NCI-H1930 (cell line): ENCODE measurements at places on chromosomes 12 and 14.

DNA sequence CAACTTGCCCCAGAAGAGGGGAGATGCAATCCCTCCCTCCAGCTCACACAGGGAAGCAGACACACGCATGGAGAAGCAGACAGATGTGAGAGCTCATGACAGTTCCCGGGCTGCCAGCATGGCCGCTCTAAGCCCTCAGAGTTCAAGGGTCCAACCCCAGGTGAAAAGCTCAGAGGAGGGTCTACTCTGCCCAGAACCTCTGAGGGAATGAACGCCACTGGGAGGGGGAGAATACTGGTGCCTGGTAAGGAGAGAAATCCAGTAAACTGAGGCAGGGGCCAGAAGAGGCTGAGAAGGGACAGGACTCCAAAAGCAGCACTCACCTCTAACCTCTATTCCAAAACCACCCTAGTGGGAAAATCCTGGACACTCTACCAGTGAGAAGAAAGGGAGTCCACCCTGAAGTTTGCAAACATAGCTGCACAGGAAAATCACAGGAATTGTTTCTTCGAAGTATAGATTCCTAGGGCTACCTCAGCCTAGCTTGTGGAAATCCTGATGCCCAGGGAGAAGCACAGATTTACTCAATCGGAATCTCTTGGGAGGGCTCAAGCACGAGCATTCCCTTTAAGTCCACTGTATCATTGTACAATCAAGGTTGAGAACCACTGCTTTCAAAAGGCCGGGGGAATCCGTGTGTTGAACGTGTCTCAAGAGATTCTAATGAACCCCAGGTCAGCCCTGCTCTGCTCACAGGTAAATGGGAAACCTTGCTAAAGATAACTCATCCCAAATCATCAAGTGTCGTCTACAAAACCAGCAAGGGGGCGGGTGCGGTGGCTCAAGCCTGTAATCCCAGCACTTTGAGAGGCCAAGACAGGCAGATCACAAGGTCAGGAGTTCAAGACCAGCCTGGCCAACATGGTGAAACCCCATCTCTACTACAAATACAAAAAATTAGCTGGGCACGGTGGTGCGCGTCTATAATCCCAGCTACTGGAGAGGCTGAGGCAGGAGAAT, 34.3 kb upstream of the PLEKHG6 start:
- DNase-seq: no peak

DNA sequence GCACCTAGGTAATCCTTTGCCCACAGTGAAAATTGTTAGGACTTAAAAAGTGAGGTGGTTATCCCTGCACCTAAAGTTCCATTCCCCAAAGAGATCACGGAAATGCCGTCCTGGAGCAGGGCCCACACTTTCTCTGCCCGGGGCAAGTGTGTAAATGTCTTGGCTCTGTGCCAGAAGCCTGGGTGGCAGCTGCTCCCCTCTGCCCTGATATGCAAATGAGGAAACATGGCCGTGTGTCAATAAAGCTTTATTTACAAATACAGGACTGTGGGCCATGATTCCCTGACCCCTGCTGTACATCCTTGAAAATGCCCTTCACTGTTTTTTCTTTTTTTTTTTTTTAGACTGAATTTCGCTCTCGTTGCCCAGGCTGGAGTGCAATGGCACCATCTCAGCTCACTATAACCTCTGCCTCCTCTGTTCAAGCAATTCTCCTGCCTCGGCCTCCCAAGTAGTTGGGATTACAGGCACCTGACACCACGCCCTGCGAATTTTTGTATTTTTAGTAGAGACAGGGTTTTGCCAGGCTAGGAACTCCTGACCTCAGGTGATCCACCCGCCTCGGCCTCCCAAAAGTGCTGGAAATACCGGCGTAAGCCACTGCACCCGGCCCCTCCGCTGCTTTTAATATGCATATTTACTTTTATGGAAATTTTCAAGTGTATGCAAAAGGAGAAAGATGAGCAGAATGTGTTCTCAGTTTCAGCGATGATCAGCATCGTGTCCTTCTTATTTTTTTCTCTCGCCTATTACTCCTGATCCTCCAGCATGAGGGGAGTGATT, 75.5 kb downstream of the GALNT9 start:
- DNase-seq: no peak

DNA sequence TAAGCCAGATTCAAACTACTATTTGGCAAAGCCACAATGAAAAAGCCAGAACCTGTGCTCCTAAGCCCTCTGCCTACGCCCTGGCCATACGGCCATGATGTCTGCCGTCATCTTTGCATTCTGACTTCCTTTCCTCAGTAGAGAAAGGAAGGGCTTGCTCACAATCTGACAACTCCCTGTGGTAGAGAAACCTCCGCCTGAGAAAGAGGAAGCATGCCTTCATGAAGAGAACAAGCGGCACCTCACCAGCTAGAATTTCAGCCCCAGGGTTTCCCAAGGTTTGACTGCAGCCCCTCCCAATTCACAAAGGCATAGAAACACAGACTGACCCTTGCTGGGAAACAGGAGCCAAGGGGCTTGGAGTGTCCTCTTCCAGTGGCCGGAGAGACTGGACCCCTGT, 25.7 kb downstream of the TEP1 start:
- DNase-seq: no peak

GRCh38 chr12:65536876-65537681, 258.6 kb downstream of the MSRB3 start:
- DNase-seq: no peak

DNA sequence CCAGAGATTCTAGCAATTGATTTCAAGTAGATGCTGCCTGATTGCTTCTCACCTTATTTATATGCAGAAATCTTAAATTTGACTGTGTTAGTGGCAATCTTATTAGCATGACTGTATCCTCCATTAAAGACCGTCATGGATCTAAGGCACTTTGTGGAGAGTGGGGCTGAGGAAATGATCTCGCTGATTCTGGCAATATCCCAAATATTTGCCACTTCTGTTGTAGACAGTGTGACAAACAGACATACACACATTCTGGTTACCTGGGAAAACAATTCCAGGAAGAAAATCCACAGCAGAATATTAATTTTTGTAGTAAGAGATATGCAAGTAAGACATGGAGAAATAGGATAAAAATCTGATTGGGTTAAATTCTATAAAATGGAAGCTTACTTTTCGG, 269.0 kb upstream of the G2E3 start:
- no peak for DNase-seq

- DNase-seq: no peak
Observed at GRCh38 chr12:53391724-53392123, 11.7 kb downstream of the SP1 start.

- no peak for DNase-seq
Observed at GRCh38 chr12:49905718-49906314, 2.1 kb upstream of the FAIM2 start.

- DNase-seq: no peak
Observed at GRCh38 chr12:102005256-102005655, 56.5 kb downstream of the WASHC3 start.

DNA sequence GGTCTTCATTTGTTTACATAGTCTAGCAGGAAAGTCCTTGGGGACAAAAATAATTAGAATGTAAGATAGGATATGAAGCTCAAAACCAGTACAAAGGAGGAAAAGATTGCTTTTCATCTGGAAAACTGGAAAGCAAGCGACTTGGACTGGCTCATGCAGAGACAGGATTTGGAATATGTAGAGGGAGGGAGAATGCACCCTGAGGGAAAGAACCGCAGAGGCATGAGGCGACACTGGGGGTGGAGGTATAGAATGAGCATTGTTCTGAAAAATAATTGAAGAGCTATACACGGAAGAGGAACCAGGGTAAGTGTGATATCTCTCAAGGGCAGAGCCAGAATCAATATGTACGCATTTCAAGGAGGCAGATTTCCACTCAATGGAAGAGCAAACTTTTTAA, 85.5 kb downstream of the PLEKHG3 start:
- no peak for DNase-seq

DNA sequence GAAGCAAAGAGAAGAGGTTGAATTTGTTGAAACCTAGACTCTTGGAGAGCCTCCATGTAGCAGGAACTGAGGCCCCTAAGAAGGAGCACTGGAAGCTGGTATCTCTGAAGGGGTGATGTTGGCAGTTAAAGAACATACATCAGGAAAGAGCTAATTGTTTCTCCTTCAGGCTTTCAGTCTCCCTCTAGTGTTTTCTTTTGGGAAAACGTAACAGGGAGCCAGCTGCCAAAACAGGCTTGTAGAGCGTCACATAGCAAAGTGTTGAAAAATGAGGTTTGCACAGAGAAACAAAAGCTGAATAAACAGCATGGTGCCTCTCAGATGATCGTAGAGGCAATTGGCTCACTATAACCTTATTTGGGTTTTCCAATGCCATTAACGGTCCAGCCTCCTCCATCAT, 46.9 kb upstream of the CAND1 start:
- no peak for DNase-seq

GRCh38 chr12:94133964-94134795, 14.2 kb upstream of the PLXNC1 start:
- DNase-seq: no peak

DNA sequence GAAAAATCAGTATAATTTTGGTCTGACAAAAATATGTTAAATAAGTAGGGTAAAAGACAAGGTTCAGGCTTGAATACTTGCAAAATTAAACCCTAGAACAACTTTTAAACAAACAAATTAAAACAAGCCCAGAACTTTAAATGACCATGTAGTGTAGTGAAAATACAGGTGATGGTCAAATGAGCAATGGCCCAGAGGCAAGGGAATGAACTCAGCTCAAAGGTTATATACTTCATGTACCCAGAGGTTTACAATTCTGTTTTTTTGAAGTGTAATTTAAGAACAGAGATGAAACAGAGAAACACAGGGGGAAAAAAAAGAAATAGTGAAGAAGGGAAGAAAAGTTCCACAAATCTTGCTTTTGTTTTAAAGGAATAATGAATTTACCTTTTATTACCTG, 949.2 kb downstream of the TRHDE start:
- no peak for DNase-seq

GRCh38 chr12:5318874-5319273, 113.0 kb upstream of the NTF3 start:
- DNase-seq: no peak

GRCh38 chr12:125343649-125344048, 278.4 kb downstream of the AACS start:
- DNase-seq: no peak

- no peak for DNase-seq
Observed at GRCh38 chr12:79267580-79267979, 403.0 kb downstream of the SYT1 start.

DNA sequence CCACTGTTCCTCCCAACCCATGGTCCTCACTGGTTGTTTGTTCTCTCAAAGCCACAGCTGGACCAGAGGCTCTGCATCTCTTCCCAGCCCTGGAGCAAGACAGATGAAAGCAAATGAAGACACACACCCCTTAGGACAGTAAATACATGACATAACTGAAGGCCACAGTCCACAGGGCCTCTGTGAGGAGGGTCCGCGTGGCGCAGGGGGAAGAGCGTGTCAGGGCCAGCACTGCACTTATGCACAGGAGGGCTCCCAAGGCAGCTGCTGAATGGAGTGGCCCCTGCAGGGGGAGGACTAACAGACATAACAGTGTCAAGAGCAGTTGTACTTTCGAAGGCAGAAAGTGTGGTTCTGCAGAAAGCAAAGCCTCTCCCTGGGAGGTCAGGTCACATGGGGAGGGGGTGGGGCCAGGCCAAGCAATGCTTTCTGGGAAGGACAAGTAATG, 79.9 kb downstream of the CHGA start:
- no peak for DNase-seq

GRCh38 chr14:74048281-74048680, 29.1 kb downstream of the BBOF1 start:
- DNase-seq: no peak

GRCh38 chr12:13591488-13591887, 389.9 kb downstream of the GRIN2B start:
- no peak for DNase-seq

GRCh38 chr14:63130531-63130930, 73.7 kb upstream of the RHOJ start:
- DNase-seq: no peak

- no peak for DNase-seq
Observed at GRCh38 chr14:100658181-100658886, 68.4 kb upstream of the DLK1 start.

DNA sequence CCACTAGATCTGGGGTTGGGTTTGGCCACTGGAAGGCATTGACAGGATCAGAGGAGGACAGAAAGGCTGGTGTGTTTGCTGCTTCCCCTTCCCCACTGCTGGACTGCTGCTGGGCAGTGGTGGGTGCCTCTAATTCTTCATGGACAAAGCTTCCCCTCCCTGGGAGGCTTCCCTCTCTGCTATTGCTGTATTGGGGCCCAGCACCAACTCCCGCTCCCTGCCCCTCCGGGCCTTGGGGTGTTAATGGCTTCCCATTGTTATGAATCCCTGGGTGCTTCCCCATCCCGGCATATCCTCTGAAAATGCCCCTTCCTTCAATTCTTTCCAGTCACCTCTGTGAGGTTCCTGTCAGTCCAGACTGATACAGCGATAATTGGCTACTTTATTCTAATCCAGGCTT, 310.2 kb downstream of the GLT1D1 start:
- DNase-seq: no peak

- peak; percentile 10 for DNase-seq
Observed at GRCh38 chr12:90909069-90909770, 45.8 kb downstream of the CCER1 start.

- no peak for DNase-seq
Observed at GRCh38 chr12:102407776-102408486, 72.4 kb downstream of the IGF1 start.

GRCh38 chr14:63276492-63277342, 42.0 kb downstream of the GPHB5 start:
- DNase-seq: peak; percentile 37

DNA sequence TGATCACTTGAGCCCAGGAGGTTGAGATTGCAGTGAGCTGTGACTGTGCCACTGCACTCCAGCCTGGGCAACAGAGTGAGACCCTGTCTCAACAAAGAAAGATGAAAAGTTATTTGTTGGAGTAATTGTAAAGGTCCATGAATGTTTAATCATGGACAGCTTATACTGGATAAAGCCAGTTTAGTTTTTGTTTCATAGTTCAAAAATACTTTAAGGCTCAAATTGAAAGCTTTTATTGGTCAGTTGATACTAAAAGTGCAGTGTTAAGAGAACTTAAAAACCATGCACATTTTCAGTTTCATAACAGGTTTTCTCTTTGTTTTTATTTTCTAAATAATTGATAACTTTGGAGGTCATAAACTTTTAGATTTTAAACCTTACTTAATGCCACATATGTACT, 108.4 kb downstream of the MON2 start:
- no peak for DNase-seq

GRCh38 chr14:79841433-79841832, 369.9 kb downstream of the DIO2 start:
- DNase-seq: no peak

GRCh38 chr14:74906925-74907521, 16.0 kb downstream of the RPS6KL1 start:
- DNase-seq: no peak

DNA sequence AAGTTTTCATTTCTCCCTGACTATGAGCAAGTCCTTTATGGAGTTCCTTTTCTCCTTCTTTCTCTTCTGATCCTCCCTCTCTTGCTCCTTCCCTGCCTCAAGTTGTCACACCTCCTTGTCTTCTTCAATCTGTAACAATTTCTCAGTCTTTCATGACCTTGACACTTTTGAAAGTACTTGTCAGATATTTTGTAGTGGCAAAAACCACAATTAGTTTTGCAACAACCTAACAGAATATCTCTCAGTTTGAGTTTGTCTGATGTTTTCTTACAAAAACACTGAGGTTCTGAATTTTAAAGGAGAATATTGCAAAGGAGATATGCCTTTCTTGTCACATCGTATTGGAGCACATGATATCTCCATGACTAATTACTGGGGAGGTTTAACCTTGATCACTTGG, 4.1 kb upstream of the CRADD start:
- no peak for DNase-seq

GRCh38 chr14:44404036-44404435, 103.0 kb downstream of the FSCB start:
- no peak for DNase-seq
